ENCODE measurements at places on chromosomes 7 and 10.

- DNase-seq = no peak
Observed at GRCh38 chr10:80701706-80702105, 164.0 kb downstream of the SH2D4B start.

- DNase-seq = no peak
Observed at GRCh38 chr10:44316922-44317215, 68.0 kb downstream of the CXCL12 start.

- DNase-seq = no peak
Observed at GRCh38 chr7:133561396-133561795, 308.5 kb downstream of the EXOC4 start.

- DNase-seq = no peak
Observed at GRCh38 chr7:28748346-28748745, 209.8 kb downstream of the TRIL start.

- DNase-seq = no peak
Observed at GRCh38 chr7:55464422-55464821, 99.3 kb downstream of the LANCL2 start.

DNA sequence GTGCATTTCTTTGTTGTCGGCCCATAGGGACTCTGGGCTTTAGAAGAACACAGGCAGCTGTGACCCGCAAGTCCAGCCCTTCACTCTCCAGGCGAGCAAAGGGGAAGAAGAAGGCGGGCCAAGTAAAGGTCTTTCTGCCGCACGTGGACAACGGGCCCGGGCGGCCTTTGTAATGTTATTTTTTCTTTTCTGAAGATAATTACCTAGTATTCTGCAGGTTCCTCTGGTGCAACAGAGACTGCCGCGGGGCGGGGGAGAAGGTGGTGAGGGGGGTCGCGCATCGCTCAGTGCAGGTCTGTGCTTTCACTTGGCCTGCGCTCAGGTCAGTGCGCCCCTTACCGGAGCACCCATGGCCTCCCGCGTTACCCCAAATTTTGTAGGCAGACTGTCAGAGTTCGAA is 7.1 kb upstream of the TBX20 start:
- no peak for DNase-seq

DNA sequence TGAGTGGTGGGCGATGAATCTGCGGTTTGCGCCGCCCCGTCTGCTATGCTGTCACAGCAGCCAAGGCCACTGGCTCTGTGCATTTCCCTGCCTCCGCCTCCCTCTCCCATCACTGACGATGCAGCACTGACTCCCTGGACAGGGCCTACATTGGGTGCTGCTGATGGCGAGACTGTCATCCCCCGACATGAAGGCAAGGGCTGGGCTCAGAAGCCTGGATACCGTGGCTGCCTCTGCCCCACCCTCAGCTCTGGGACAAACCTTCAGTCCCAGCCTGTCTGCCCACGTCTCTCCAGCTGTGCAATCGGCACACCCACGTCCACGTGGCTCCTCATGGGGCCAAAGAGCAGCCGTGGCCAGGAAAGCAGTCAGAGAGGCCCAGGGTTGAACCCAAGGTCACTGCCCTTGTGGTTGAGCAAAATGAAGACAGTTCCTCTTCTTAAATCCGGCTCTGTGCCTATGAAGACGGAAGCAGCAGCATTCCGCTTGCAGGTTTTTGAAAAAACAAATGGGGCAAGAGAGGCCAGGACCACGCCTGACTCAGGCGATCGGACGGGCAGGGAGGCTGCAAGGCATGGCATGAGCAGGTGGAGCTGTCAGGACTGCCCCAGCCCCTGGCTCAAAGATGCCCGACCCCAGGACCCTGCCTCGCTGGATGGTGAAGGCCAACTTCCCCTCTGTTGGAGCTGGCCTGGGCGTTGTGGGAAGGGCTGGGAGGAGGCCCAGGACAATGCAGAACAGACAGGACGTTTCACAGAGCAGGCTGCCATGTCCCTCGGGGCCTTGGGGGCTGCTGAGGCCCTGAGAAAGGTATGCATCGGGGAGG is 517.5 kb downstream of the DNAJB6 start:
- no peak for DNase-seq

- no peak for DNase-seq
Observed at GRCh38 chr10:34029455-34029854, 695.0 kb upstream of the NRP1 start.

- DNase-seq = no peak
Observed at GRCh38 chr10:21976739-21977138, 26.8 kb downstream of the DNAJC1 start.

GRCh38 chr10:121734589-121735045 is 136.4 kb upstream of the FGFR2 start:
- DNase-seq = no peak

GRCh38 chr7:91582799-91583477 is 297.6 kb downstream of the MTERF1 start:
- no peak for DNase-seq

DNA sequence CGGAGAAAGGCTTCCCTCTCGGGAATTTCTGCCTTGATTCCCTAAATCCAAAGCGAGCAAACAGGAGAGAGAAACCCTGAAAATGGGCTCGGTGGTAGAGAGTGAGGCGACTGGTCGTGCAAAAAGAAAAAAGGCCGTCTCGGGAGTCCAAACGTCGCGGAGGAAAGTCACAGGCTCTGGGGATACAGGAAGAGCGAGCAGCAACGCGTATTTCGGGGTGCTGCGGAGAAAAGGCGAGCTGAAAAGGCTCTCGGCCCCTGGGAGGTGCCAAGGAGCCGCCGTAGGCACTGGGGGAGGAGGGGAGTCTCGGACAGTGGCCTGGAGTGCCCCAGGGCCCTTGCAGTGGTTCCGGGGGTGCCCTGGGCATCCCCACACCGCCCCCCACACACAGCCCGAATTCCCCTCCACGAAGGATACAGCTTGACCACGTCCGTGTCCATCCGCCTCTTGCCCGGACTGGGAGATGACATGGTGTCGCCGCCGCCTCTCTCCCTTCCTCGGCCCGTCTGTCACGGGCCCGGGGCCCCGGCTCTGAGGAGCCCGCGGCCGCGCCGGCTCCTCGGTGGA is 591 bp downstream of the UBE2H start:
- DNase-seq = peak; percentile 46

DNA sequence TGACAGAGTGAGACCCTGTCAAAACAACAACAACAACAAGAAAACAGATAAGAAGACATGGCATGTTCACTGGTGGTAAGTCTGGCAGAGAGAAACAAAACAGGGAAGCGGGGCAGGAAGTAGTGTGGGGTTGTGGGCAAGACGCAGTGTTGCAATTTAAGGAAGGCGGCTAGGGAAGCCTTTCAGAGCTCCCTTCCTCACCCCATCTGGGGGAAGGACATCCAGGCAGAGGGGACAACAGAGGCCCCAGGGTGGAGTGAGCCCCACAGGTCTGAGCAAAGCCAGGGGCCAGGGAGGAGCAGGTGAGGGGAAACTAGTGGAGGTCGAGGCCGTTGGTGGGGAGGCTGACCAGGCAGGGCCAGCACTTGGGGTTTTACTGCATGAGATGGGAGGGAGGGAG is 16.8 kb downstream of the LAT2 start:
- no peak for DNase-seq

GRCh38 chr7:2956526-2957368 is 86.9 kb downstream of the CARD11 start:
- DNase-seq = no peak

DNA sequence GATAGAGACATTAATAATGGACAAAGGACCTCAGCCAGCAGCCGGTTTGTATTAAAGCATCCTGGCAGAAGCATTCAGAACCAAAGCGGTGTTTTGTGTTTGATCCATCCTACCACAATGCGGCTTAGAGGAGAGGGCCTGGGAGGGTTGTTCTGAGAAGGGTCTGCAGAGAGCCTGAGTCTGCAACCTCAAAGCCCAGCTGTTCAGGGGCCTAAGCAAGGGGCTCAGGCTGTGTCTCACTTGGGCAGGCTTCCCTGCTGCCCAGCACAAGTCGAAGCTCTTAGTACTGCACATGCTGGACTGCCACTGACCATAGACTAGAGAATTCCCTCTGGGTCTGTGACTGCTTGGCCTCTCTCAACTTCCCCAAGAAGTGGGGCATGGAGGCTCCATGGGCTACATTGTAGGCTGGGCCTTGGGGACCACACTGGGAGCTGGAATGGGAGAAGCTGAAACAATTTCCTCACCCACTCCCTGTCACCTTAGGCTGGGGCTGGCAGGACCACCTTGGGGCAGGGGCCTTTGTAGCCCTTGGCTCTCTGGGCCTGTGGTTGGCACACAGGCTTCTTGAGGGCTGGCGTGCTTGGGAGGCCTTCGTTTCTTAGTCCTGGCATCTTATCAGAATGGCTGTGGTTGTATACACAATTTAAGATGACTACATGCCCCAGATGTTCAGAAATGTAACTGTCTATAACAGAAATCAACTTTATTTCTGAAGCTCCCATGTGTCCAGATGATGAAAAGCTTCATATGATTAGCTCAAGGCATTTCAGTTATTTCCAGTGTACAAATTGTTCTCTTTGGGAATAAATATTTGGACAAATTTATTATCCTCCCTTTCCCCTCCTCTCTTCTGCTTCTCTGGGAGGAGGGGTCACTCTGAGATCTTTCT is 44.5 kb downstream of the LRRC18 start:
- no peak for DNase-seq

DNA sequence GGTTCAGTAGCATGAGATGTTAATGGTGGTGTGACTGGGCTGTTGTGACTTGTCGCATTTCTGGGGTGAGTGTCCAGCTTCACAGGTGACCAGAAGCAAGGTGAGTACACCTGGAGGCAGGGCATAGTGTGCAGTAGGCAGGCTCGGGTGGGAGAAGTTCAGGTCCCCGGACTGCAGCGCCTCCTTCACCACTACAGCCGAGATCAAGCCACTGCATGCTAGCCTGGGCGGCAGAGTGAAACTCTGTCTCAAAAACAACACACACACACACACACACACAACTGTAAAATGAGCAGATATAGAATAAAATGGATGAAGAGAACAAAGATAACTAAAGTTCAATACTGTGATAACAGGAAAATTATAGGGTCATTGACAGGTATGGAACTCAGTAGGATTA is 11.1 kb upstream of the PARD3 start:
- DNase-seq = no peak

GRCh38 chr7:23211589-23211988 is 29.7 kb downstream of the NUP42 start:
- DNase-seq = no peak

DNA sequence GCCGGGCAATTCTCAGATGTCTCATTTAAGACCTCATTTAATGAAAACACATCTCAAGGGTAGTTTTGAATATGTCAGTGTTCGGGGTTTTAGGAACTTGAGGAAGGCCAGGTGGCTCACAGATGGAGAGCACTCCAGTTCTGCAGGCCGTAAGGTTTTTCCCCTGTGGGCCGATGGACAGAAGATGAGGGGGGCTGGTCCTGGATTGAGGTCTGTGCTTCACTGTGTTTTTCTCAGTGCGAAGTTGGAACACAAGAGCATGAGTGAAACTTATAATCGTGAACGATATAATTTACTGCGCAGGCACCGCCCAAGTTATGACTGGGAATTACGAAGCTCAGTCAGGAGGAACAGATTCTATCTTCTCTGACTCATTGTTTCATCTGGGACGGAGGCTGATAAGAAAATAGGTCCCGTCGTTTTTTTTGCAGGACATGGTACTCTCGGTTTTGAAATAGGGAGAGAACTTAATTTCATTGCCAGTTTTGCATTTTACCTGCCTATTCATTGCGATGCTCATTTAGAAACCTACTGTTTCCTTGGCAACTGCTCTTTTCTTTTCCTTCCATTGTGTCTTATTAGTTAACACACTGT is 591.0 kb upstream of the PFKP start:
- no peak for DNase-seq

GRCh38 chr10:51074238-51075028 is at the start of gene PRKG1:
TSS of gene PRKG1 (plus strand) at chr10:51074487.
- DNase-seq = peak; percentile 5

DNA sequence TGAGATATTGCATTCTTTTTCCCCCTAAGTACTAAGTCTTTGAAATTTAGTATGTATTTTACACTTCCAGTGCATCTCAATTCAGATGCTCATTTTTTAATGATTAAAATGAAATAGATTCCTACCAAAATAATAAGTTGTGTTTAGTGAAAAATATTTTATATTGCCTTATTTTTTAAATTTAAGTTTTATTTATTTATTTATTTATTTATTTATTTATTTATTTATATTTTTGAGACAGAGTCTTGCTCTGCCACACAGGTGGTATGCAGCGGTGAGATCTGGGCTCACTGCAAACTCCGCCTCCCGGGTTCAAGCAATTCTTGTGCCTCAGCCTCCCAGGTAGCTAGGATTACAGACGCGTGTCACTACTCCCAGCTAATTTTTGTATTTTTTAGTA is 95.5 kb downstream of the RPS24 start:
- DNase-seq = no peak

- DNase-seq = no peak
Observed at GRCh38 chr10:30092151-30092790, 32.9 kb upstream of the JCAD start.

GRCh38 chr10:124035928-124036558 is 57.4 kb downstream of the CHST15 start:
- peak; percentile 80 for DNase-seq

GRCh38 chr10:110279407-110279986 is 25.2 kb downstream of the SMNDC1 start:
- no peak for DNase-seq

GRCh38 chr7:91636129-91636724 is 244.3 kb downstream of the MTERF1 start:
- DNase-seq = no peak

GRCh38 chr7:93601363-93601762 is 26.8 kb upstream of the CALCR start:
- DNase-seq = no peak

GRCh38 chr10:16646181-16647059 is 124.7 kb upstream of the C1QL3 start:
- no peak for DNase-seq

DNA sequence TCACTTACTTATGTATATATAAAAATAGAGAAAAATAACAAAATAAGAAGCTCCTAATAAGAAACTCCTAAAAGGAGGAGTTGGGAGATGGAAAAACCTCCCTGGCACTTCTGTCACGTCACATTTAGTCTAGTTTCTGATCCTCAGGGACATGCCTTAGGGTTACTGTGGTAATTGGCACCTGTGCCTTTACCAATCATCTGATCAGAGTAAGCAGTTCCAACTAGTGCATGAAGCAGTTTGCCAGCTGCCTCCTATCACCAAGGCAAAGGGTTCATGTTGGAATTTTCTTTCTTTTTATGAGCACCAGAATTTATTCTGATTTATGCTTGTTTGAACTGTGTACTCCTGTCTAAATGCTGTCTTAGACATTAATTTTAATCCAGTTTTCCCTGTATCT is 49.9 kb downstream of the ARL4A start:
- no peak for DNase-seq

DNA sequence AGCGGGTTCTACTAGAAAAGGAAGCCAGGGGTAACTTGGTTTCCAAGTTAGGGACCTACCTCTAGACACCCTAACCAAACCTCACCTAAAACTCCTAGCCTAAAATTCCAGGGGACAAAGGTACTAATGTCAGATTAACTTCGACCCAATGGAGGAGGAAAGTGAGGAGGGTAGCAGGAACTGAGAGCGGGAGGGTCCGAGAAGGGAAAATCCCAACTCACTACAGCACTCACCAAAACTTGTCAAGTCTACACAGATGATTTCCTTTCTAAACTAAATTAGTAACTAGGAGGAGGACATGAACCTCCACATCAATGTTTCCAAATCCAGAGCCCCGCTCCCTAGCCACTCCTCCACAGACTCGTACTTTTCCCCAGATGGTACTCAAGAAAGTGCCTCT is 22.6 kb downstream of the CHCHD3 start:
- DNase-seq = no peak

Measured in GM12892 (cell line).